ENCODE measurements at places on chromosomes 2 and 18.

DNA sequence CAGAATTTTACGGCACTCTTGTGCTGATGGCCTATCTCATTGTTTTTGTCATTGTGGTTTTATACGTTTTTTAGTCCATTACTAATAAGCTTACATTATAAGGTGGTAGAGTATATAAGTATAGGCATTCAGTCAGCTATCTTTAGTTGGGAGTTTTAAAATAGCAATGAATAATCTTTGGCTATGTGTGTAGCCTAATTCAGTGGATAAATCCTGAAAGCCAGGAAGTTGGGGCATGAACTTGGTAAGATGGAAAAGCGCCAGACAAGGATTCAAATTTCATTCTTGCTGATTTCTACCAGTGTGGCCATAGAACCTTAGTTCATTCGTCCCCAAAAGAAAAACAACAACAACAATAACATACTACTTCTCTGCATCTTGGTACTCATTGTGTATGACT lies 31.2 kb downstream of the EPC2 start:
- no peak for DNase-seq

- no peak for DNase-seq
These were observed 46.7 kb upstream of the GPR17 start for GRCh38 chr2:127599211-127599610.

- DNase-seq = no peak
These were observed 67.3 kb downstream of the LIPG start for GRCh38 chr18:49628881-49629795.

- no peak for DNase-seq
These were observed 29.4 kb downstream of the NLRC4 start for GRCh38 chr2:32235315-32235714.

DNA sequence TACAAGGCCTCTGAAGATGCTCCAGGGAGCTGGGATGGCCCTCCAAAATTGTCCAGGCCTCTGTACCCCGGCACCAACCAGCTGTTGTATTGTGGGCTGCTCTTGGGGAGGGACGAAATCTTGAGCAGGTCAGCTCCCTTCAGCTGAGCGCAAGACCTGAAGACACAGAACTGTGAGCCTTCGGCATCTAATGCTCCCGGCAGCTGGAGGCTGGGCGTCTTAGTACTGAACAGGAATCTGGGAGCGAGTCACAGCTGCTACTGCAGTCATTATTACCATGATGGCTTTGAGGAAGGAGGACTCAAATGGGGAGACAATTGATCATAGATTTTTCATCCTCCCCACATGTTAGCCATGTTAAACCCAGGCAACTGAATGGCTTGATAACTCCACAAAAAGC lies 83.0 kb upstream of the LTBP1 start:
- no peak for DNase-seq

DNA sequence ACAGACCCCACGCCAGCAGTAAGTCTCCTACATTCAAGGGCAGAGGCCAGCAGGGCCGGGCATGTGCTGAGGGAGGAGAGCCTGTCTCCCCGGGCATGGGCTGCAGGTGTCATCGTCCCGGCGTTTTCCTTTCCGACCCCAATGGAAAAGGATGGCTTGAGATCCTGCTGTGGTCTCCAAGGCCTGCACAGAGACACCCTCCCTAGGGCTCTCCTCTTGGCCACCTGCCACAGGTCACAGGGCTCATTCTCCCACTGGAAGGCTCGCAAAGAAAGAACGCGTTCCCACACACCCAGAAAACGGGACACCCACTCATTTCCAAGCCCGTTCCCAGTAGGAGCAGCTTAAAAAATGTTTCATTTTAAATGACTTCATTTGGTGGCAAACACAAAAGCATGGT lies 41.0 kb downstream of the DIPK1C start:
- no peak for DNase-seq

GRCh38 chr2:78553866-78554647 lies 471.4 kb upstream of the REG3G start:
- no peak for DNase-seq

DNA sequence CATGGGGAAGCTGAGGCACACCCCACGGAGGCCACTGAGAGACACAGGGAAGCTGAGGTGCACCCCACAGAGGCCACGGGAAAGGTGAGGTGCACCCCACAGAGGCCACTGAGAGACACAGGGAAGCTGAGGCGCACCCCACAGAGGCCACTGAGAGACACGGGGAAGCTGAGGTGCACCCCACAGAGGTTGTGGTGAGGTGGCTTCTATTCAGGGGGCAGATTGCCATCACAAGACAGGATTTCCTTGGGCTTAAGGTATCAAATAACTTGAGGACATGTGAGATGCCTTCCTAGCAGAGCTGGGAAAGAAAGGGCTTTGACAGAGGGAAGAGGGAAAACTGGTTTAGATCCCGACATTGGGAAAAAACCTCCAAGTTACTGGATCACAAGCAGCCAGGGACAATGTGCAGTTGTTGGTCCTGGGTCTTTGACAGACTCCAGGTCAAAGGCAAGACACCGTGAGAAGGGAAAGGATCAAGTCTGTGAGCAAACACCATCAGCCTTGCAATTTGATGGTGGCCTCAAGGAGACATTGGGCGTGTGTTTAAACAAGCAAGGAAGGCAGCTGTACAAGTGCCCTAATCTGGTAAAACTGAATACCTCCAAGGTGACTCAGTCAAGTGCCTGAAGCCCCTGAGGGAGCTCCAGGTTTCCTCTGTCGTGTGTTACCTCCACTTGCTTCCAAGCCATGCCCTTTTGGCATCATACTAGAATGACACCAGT lies 133.2 kb upstream of the EPAS1 start:
- DNase-seq = no peak

GRCh38 chr2:139000131-139000785 lies 220.1 kb upstream of the NXPH2 start:
- no peak for DNase-seq

DNA sequence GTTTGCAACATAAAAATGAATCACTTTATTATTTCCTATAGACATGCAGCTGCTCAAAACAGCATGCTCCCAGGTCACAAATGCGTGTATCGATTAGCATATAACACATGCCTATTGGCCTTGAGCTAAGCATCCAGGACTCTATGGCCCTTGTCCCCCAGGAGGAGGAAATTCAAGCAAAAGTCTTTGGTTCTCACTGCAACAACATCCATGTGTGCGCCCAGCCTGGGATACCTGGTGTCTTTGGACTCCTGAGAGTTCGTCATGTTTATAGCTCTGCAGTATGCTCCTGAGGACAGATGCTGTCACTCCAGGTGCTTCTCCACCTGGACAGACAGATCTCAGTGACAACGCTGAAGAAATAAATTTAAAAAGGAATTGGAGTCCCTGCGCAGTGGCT lies 284.6 kb downstream of the PHLPP1 start:
- DNase-seq = no peak

All from activated CD4-positive, alpha-beta T cell treated with anti-CD3 and anti-CD28 coated beads for 24 hours (primary cell).